ENCODE measurements at places on chromosomes 4 and X.

- DNase-seq: peak; percentile 79
These were observed 69.8 kb downstream of the GAB1 start for GRCh38 chr4:143406523-143406922.

GRCh38 chr4:80086296-80086695 is 13.3 kb upstream of the ANTXR2 start:
- DNase-seq: no peak

- DNase-seq: no peak
These were observed 14.0 kb upstream of the TMEM156 start for GRCh38 chr4:39046249-39046648.

GRCh38 chr4:137541876-137542646 is 9.8 kb upstream of the PCDH18 start:
- no peak for DNase-seq

DNA sequence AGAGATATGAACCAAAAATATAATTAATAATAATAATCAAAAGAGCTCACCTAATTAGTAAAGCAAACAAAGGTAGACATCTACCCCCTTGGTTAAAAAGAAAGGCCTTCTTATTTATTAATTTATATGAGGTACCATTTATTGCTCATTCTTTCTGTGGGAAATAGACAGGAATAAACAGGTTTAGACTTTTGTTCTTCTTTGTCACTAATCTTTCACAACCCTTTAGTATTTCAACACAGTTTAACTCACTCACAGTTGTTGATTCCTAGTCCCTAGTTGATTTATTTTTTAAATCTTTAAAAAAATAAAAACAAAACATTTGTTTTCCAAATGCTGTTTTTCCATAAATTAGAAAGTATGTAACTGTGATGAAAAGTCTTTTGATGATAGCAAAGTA is 5.6 kb downstream of the PPARGC1A start:
- no peak for DNase-seq
